ENCODE measurements at places on chromosomes 2 and 18.
A peak's percentile ranks its signal among the peaks of the same experiment; 100 is the strongest.

GRCh38 chr2:42268528-42269151 is 92.4 kb downstream of the COX7A2L start:
- no peak overlapping the region for H3K27ac ChIP-seq
- no peaks in the 10 kb centered on the region for H3K27me3 ChIP-seq
- no peak overlapping the region for H3K4me3 ChIP-seq
- no peaks in the 10 kb centered on the region for H3K36me3 ChIP-seq
- no peak for DNase-seq

- H3K4me1 ChIP-seq = no peaks in the 10 kb centered on the region
- no peaks in the 10 kb centered on the region for H3K27me3 ChIP-seq
- H3K36me3 ChIP-seq = no peaks in the 10 kb centered on the region
- H3K4me3 ChIP-seq = no peak overlapping the region
- DNase-seq = no peak
Measured at GRCh38 chr18:21490748-21491147, 109.8 kb downstream of the ESCO1 start.

DNA sequence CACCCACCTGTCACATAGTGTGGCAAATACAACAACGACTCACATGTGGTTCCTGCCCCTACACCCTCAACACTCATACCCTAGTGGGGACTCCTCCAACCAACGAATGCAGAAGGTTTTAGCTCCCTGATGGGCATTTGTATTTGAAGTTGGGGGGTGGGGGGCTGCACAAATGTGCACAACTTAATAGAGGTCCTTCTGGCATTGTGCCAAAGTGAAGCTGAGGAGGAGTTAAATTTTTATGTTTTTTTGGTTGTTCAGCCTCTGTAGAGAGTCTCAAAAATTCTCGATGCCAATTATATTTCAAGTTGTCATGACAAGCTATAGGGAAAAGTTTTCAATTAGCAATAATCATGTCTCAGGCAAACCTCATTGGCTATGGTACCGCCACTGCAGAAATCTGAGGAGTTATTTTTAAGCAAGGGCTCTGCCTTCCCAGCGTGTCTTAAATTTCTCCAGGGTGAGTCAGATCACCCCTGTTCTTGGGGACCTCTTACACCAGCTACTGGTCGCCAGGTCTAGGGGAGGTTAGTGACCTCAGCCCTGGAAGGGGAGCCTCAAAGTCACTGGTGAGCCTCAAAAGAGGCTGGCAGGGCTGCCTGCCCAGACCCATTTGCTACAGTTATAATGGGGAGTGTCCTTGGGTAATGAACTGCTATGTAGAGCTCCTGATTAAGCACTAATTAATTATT is 102.7 kb upstream of the TAF1B start:
- H3K27me3 ChIP-seq = no peaks in the 10 kb centered on the region
- no peak overlapping the region for H3K27ac ChIP-seq
- no peaks in the 10 kb centered on the region for H3K36me3 ChIP-seq

- DNase-seq = peak; percentile 51
- H3K27ac ChIP-seq = peak overlapping the region; percentile 1
- H3K4me3 ChIP-seq = no peak overlapping the region
- no peaks in the 10 kb centered on the region for H3K27me3 ChIP-seq
- H3K36me3 ChIP-seq = peaks cover 18% of the 10 kb centered on the region
Measured at GRCh38 chr2:233444501-233444900, 90.2 kb downstream of the DGKD start.

DNA sequence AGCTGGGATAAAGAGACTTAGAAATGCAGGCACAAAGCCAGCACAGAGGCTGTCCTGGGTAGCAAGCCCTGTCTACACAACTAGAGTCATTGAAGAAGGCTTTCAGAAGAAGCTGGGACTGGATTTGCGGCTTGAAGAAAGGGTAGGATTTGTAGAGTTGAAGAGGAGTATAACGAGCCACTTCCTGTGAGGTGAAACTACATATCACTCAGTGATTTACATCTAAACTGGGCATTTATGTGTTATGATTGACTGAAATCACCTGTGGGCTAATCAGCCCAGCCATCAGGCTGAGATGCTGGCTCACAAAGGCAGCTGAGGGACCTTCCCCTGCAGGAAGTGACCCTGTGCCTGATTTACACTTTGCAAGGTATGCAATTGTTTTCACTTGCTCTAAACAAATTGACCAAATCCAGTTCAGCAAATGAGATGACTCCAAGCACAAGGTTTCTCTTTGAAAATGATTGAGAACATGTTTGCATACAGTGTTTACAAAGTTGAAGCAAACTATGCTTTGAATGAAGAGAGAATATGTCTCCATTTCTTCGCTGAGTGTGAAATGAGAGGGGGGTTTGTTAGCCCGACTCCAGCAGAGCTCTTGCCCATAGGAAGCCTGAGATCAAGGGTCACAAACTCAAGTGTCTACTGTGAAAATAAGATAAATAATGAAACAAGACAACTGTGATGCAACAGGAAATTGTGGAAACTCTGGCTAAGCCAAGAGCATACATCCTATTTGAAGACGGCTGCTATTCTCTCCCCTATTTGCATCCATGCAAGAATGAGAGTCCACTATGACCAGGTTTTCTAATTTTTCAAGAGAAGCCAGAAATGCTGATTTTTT is 69.3 kb upstream of the HK2 start:
- no peaks in the 10 kb centered on the region for H3K27me3 ChIP-seq
- no peak for DNase-seq
- no peaks in the 10 kb centered on the region for H3K36me3 ChIP-seq

All from tibial artery (tissue), 4 donors.